RCC 7860 (cell line): ENCODE measurements at places on chromosomes 11 and 22.

DNA sequence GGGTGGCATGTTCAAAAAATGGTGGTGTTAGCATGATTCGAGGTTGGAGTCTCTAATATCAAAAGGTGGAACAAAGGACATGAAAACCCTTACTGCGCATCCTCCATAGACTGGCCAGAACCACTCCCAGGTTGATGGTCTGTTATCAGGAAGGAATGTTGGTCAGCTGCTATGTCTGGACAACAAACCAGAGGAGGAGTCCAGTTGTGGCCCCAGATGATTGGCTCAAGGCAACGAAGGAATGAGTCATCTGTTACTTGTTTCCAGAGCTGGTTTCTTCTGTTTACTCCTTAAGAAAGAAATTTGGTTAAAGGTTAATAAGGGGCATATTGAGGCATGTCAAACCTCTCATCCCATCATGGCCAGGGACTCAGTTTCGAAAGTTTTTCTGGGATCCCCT is 56.8 kb upstream of the GRIA4 start:
- no peak for DNase-seq

DNA sequence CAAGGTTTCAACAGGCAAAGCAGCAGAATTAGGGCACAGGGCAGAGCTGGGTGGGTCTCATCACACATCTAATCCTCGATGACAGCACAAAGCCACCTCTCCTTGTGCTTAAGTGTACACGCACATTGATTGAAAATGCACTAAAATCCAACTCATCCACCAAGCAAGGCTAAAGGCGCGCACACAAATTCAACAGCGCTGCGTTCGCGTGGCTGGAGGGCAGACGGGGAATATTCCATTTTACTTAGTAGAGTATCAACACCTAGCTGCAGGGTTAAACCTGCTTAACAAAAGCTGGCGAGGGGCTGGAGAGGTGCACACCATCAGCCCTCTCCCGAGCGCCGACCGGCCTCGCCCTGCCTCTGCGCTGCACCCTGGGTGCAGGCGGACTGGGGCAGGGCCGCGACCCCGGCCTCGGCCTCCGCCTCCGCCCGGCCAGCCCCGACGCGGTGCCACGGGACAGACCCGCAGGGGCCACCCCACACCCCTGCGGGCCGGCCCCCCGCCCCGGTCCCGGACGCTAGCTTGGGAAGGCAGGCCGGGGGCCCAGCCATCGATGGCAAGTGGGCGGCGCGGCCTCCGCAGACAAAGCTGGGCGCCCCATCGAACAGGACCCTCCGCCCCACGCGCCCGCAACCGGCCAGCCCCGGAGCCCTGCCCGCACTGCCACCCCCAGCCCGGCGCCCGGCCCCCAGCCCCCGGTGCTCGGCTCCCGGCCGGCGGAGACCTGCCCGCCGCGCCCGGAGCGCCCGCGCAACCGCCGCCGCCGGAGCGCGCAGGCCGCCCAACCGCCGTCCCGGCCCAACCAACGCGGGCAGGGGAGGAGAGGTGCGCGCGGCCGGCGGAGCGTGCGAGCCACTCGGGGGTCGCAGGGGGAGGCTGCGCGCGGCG is 929 bp downstream of the PRDM10 start:
- no peak for DNase-seq

GRCh38 chr11:70643642-70644041 is 245.3 kb downstream of the CTTN start:
- no peak for DNase-seq

- no peak for DNase-seq
These were observed 242.1 kb downstream of the LUZP2 start for GRCh38 chr11:24738972-24739371.

GRCh38 chr11:66856496-66857233 is at the start of gene LRFN4:
Gene LRFN4, plus strand, starts transcription at chr11:66857064. Its CDS starts 681 bp downstream, at chr11:66857745.
- no peak for DNase-seq
